ENCODE measurements at places on chromosomes 2 and 18. TPM values are rescaled to one million over a fixed set of nuclear protein-coding genes. Genes with fewer than 3 reads are reported as not detected.

GRCh38 chr2:28821295-28821958 is 10.8 kb downstream of the SPDYA start:
- H3K36me3 ChIP-seq = no peaks in the 10 kb centered on the region
- H3K4me1 ChIP-seq = no peaks in the 10 kb centered on the region
- no peak overlapping the region for H3K4me3 ChIP-seq

- no peaks in the 10 kb centered on the region for H3K27me3 ChIP-seq
- peaks cover 3% of the 10 kb centered on the region for H3K36me3 ChIP-seq
- DNase-seq = no peak
- no peak overlapping the region for H3K27ac ChIP-seq
Observed at GRCh38 chr18:9753846-9754245, 45.7 kb downstream of the RAB31 start.

DNA sequence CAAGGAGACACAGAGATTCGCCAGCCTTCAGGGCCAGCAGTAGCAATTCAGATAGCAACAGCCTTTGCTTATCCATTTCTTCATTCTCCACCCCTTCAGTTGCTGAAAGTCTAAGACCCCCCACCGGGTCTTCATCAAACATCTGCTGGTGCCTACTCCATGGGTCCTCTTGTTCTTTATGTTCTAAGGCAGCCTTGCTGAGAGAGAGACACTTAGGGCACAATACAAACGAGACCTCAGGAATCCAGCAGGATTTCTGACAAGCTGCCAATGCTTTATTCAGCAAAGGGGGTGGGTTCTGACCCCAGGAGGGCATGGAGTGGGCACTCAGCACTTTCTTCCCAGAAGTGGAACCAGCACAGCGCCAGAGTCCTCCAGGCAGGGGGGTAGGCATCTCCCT is 36.2 kb upstream of the CNGA3 start:
- H3K36me3 ChIP-seq = no peaks in the 10 kb centered on the region
- peaks cover 2% of the 10 kb centered on the region for H3K27me3 ChIP-seq
- peaks cover 22% of the 10 kb centered on the region for H3K4me1 ChIP-seq
- no peak for DNase-seq
- H3K27ac ChIP-seq = no peak overlapping the region

The EPG5 gene
- total RNA-seq = 26.1 TPM

The GULP1 gene
- total RNA-seq = 22.8 TPM

DNA sequence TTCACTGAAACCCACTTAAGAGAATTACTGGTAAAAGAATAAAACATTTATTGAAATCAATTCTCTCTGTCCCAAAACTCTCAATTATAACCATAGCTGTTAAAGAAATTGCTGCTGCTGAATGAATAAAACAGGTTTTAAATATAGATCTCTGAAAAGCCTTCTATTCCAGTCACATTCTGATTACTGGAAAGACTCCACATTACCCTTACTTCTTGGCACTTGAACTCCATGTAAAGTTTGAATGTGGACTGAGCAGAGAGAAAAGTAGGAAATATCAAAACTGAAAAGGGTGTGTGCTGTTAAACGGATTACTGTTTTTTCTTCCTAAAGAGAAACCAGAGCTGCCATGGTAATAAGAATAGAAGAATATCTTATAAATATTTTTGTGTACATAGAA is 655.3 kb upstream of the SETBP1 start:
- H3K27me3 ChIP-seq = no peaks in the 10 kb centered on the region
- no peak for DNase-seq
- no peak overlapping the region for H3K4me3 ChIP-seq
- no peak overlapping the region for H3K27ac ChIP-seq
- H3K36me3 ChIP-seq = peaks cover 5% of the 10 kb centered on the region
- no peaks in the 10 kb centered on the region for H3K4me1 ChIP-seq

The PARD6G gene
- 10.4 TPM for total RNA-seq

The SRD5A2 gene
- total RNA-seq = 0.64 TPM

DNA sequence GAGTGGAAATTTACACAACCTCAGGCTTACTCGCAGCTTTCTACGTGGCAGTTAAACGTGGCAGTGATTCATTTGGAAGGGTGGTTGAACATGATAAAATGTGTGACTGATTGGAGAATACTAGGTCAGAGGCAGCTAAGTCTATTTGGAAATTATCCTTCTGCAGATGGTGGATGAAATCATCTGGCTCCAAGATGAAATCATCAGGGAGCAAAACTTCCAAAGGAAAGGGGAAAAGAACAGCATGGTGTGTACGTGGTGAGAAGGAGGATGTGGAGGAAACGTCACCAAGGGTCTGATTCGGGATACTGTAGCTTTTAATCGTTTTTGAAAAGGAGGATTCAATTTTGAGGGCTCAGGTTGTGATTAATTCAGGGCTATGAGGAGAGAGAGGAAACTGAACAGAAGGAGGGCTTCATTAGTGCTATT is 47.9 kb downstream of the COL3A1 start:
- H3K27me3 ChIP-seq = peaks cover 4% of the 10 kb centered on the region
- no peak for DNase-seq
- no peak overlapping the region for H3K4me3 ChIP-seq
- H3K27ac ChIP-seq = no peak overlapping the region
- H3K36me3 ChIP-seq = no peaks in the 10 kb centered on the region

DNA sequence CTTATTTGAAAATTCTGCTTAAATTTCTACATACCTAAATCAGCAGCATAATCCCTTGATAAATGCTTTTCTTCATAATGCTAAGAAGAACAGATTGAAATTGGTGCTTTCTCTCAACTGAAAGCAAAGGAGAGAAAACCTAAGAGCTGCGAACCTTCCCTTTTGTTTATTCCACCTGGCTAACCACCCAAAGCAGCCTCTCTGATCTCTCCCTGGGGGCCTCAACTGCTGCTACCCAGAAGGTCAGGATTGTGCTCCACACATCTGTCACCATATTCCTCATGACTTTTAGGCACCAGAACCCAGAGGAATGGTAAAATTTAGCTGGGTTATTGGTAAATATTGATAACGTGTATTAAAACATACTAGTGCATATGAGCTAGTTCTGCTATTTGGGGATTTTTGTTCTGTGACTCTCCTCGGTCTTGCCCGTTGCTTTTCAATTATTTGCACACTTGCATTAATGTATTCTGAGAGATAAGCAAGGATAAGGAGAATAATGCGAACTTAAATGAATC is 334.1 kb downstream of the RIT2 start:
- H3K4me1 ChIP-seq = peaks cover 2% of the 10 kb centered on the region
- H3K27ac ChIP-seq = no peak overlapping the region
- no peaks in the 10 kb centered on the region for H3K27me3 ChIP-seq
- H3K4me3 ChIP-seq = no peak overlapping the region
- DNase-seq = no peak
- H3K36me3 ChIP-seq = no peaks in the 10 kb centered on the region

- peaks cover 16% of the 10 kb centered on the region for H3K36me3 ChIP-seq
- H3K4me1 ChIP-seq = no peaks in the 10 kb centered on the region
- H3K27ac ChIP-seq = no peak overlapping the region
- H3K4me3 ChIP-seq = no peak overlapping the region
Observed at GRCh38 chr2:182377467-182377866, 49.4 kb downstream of the PDE1A start.

The NIF3L1 gene
- 14.2 TPM for total RNA-seq

The AQP12B gene
- total RNA-seq = not detected

The D2HGDH gene
- 11.4 TPM for total RNA-seq

DNA sequence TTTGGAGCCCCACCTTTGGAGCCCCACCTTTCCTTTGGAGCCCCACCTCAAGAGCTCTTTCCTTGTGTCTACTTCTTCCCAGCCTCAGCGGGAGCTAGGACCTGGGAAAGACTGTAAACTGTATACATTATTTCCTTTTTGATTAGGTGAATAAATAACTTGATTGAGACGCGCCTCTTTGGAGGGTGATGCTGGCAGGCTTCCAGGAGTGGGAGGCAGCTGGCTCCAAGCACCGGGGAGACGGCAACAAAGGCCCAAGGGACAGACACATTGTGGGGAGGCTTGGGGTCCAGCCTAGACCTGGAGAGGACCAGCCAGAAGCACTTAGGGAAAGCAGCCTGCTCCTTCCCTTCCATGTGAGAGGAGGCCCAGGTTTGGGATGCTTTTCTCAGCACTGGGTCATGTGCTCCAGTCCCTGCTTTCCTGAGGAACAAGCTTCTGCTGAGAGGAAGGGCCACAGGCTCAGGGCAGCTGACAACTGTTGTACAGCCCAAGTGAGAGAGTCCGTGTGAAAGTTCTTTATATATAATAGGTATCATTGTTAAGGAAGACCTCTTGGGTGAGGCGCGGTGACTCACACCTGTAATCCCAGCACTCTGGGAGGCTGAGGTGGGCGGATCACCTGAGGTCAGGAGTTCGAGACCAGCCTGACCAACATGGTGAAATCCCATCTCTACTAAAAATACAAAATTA is 297.2 kb upstream of the SLC14A2 start:
- no peak overlapping the region for H3K27ac ChIP-seq
- no peaks in the 10 kb centered on the region for H3K27me3 ChIP-seq
- no peak for DNase-seq
- H3K36me3 ChIP-seq = no peaks in the 10 kb centered on the region
- no peaks in the 10 kb centered on the region for H3K4me1 ChIP-seq

- no peak overlapping the region for H3K27ac ChIP-seq
- H3K4me3 ChIP-seq = no peak overlapping the region
- H3K4me1 ChIP-seq = peaks cover 14% of the 10 kb centered on the region
- no peak for DNase-seq
Observed at GRCh38 chr2:74447230-74447999, 5.7 kb upstream of the RTKN start.

DNA sequence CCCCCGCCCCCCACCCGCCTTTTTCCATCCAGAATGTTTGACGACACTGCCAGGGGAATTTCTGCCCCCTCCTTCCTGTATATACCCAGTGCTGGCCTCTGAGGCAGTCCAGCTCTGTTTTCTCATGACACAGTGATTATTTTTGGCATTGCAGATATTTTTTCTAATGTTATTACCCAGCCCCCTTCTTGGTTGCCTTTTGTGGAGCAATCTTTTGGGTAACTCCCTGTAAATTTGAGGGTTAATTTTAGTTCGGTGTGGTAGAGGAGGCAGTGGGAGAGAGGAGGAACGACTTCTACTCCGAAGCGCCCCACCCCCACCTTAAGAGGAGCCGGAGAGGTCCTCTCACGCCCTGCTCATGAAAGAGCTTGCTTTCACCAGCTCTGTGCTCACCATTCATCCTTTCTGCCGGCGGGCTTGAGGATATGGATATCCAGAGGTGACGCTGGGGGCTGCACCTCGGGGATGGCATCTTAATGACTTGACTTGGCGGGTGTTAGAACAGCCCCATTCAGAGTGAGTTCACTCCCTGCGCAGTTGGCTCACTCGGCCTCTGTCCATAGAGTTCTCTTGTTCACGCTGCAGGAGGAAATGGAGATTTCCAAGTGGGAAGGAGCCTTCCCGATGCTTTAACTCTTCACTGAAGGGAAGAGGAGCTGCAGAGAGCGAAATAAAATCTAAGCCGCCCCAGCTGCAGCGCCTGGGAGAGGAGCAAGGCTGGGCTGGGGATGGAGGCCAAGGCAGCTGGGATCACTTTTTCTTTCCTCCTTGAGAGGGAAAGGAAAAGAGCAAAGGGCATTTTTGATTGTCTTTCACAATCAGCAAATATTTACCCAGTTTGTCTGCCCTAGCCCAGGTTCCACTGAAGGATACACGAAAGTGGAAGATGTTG is 38.4 kb downstream of the EPAS1 start:
- H3K27ac ChIP-seq = peak overlapping the region; percentile 59
- peaks cover 53% of the 10 kb centered on the region for H3K4me1 ChIP-seq
- H3K36me3 ChIP-seq = no peaks in the 10 kb centered on the region
- H3K27me3 ChIP-seq = peaks cover 11% of the 10 kb centered on the region

- peak overlapping the region; percentile 34 for H3K4me3 ChIP-seq
- H3K27me3 ChIP-seq = peaks cover 7% of the 10 kb centered on the region
- H3K36me3 ChIP-seq = peaks cover under 1% of the 10 kb centered on the region
- peaks cover 63% of the 10 kb centered on the region for H3K4me1 ChIP-seq
- no peak for DNase-seq
- H3K27ac ChIP-seq = peak overlapping the region; percentile 91
Observed at GRCh38 chr2:10406491-10407188, 41.5 kb downstream of the ODC1 start.

The PLCD4 gene
- 90.2 TPM for total RNA-seq

- peaks cover 22% of the 10 kb centered on the region for H3K36me3 ChIP-seq
- H3K4me3 ChIP-seq = no peak overlapping the region
- no peak for DNase-seq
Observed at GRCh38 chr2:84912984-84913383, 7.5 kb downstream of the TMSB10 start.

The PRKAG3 gene
- not detected for total RNA-seq

- DNase-seq = no peak
- H3K27me3 ChIP-seq = no peaks in the 10 kb centered on the region
- no peaks in the 10 kb centered on the region for H3K36me3 ChIP-seq
- H3K4me3 ChIP-seq = no peak overlapping the region
Observed at GRCh38 chr2:6493669-6494068, 372.0 kb downstream of the CMPK2 start.

GRCh38 chr2:127321303-127321702 is 27.4 kb upstream of the ERCC3 start:
- H3K4me3 ChIP-seq = no peak overlapping the region
- H3K36me3 ChIP-seq = peaks cover 15% of the 10 kb centered on the region
- H3K27me3 ChIP-seq = no peaks in the 10 kb centered on the region
- DNase-seq = no peak
- H3K27ac ChIP-seq = no peak overlapping the region

DNA sequence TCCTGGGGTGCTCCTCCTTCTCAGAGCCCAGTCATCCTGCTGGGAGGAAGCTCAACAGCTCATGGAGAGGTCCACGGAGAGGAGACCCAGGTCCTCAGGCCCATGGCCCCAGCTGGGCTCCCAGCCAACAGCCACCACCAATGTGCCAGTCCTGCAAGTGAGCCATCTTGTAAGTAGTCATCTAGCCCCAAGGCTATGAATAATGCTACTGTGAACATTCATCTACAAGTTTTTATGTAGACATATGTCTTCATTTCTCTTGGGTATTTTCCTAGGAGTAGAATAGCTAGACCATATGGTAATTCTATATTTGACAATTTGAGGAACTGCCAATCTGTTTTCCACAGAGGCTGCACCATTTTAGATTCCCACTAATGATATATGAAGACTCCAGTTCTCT is 166.1 kb downstream of the MTCL1 start:
- no peaks in the 10 kb centered on the region for H3K4me1 ChIP-seq
- H3K27ac ChIP-seq = no peak overlapping the region
- H3K4me3 ChIP-seq = no peak overlapping the region
- H3K36me3 ChIP-seq = no peaks in the 10 kb centered on the region
- peaks cover 4% of the 10 kb centered on the region for H3K27me3 ChIP-seq

- no peak for DNase-seq
- no peak overlapping the region for H3K27ac ChIP-seq
- peaks cover 5% of the 10 kb centered on the region for H3K27me3 ChIP-seq
Observed at GRCh38 chr2:231185050-231185725, 13.2 kb upstream of the ARMC9 start.

The DIPK1C gene
- 0.21 TPM for total RNA-seq

GRCh38 chr2:85485815-85486214 is 53.2 kb upstream of the MAT2A start:
- peak overlapping the region; percentile 28 for H3K4me3 ChIP-seq
- H3K27ac ChIP-seq = no peak overlapping the region
- peaks cover 5% of the 10 kb centered on the region for H3K4me1 ChIP-seq

The KLHL30 gene
- total RNA-seq = not detected

The RTTN gene
- total RNA-seq = 15.8 TPM
